ENCODE measurements at places on chromosomes 4 and X.

GRCh38 chrX:100687546-100687945 is 43.5 kb downstream of the SRPX2 start:
- peak; percentile 26 for DNase-seq

GRCh38 chr4:78119698-78120097 is 62.6 kb downstream of the FRAS1 start:
- no peak for DNase-seq

DNA sequence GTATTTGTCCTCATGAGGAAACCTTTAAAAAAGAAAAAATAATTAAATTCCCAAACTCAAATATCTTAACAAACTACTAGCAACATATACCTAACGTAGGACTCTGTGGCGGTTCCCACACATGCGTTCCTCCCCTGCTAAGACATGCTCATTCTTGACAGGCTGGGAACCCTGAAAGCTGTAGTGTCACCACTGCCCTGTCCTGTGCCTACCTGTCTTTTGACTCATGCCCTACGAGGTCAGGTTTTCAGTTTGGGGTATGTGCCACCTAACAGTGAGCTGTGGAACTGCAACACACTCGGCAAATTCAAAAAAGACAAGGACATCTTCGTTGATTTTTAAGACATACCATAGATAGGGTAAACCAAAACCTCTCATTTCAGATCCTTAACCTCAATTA is 17.8 kb downstream of the IDS start:
- no peak for DNase-seq

DNA sequence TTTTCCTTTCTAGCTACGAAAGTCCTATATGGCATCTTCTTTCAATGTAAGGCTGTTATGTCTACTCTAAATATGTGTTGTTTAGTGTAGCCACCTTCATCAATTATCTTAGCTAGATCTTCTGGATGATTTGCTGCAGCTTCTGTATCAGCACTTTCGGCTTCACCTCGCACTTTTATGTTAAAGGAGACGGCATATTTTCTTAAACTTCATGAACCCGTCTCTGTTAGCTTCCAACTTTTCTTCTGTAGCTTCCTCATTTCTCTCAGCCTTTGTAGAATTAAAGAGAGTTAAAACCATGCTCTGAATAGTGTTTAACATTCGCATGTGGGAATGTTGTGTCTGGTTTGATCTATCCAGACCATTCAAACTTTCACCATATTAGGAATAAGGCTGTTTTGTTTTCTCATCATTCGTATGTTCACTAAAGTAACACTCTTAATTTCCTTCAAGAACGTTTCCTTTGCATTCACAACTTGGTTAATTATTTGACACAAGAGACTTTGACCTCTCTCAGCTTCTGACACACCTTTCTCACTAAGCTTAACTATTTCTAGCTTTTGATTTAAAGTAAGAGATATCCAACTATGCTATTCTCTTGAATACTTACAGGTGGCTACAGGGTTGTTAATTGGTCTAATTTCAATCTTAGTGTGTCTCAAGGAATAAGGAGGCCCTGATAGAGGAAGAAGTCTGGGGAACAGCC is 476.8 kb downstream of the GABRG1 start:
- DNase-seq, result no peak

DNA sequence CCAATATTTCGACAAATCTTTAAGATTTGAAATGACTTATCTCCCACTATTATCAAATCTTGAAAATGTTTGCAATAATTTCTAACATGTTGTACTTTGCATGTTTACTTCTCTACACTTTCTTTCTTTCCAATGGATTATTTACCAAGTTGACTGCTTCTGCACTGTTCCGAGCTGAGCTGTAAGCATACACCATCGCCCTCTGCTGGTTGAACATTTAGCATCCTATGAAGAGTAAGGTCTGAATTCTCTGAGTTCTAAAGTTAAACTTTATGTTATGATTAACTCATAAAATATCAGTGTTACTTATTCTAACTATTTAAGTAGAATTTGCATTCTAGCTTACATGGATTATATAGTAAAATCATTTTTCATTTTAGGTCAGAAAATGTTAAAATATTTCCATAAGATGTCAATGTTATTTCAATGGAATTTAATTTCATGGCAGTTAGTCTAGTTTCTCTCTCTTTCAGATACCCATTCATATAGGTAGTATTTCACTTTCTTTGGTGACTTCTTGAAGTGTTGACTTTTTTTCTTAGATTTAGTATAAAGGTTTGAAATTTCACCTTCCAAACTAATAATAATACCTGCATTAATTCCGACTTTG is 137.4 kb downstream of the DKK2 start:
- DNase-seq, result peak; percentile 20

DNA sequence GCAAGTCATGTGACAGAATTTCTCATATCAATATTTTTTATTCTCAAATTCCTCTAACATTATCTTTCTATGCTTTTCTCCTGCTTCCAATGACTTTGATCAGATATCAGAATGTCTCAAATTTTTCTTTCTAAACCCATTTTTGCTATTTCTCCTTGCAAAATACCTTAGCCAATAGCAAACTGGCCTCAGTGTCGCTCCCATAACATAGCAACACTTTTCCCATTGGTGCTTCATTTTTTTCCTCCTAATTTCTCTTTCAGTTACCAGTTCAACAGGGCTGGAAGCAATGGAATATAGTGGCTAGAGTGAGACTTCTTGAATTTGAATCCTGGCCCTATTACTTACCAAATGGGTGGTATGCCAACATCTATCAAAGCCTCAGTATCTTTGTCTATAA is 1091.6 kb downstream of the C4orf33 start:
- no peak for DNase-seq

- DNase-seq, result no peak
These were observed 412.5 kb downstream of the ADAM29 start for GRCh38 chr4:175330652-175331051.

GRCh38 chr4:70880739-70881138 is 21.4 kb upstream of the MOB1B start:
- no peak for DNase-seq

- no peak for DNase-seq
These were observed 5.1 kb upstream of the ING2 start for GRCh38 chr4:183499801-183500200.

DNA sequence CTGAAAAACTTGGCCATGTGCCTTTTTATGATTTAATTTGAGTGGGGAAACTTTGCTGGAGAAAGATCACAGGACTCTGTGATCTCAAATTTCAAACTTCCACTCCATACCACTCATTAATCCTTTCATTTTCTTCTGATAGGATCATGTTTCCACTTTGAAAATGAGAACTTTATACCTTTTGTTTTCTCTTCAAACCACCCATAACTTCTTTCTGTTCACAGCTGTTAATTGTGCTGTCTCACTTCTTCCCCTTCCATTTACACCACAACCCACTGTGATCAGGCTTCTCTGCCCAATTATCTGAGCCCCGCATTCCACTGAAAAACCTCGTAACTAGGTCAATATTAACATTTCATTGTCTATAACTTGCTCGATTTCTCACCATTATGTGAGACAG is 47.0 kb upstream of the ARSJ start:
- no peak for DNase-seq

- no peak for DNase-seq
These were observed 11.2 kb upstream of the GNRHR start for GRCh38 chr4:67765401-67765800.

DNA sequence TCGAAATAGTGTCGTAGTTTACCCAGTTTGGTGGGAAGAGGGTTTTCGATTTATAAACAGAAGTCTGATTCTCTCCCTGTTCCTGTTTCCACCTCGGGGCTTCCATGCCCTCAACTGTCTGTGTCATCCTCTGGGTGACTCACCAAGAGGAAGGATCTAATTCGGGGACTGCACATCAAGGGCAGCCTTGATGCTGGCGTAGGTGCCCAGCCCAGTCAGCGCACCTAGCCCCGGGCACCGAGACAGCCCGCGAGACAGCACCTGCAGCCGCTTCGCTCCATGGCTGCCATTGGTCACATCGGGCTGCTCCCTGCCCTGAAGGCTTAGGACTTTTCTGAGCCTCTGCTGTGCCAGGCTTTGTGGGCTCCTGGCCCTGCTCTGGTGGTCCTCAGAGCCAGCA is 7.7 kb downstream of the ABCD1 start:
- no peak for DNase-seq

DNA sequence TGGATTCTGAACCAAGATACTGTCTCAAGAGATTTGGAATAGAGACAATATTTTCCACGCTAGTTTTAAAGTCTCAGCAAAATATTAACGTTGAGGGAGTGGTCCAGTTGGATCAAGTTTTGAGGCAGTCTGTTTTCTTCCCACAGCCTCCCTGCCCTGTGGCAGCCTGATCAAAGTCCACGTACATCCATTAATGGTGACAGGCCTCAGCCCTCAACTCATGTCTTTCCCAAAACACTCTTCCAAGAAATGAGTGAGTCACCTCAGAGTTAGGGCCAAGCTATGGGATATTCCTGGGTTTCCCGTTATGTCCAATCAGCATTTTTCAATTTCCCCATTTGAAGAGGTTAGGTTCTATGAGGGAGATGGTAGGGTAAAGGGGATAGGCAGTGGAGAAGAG is 28.5 kb downstream of the EGFL6 start:
- DNase-seq, result no peak

DNA sequence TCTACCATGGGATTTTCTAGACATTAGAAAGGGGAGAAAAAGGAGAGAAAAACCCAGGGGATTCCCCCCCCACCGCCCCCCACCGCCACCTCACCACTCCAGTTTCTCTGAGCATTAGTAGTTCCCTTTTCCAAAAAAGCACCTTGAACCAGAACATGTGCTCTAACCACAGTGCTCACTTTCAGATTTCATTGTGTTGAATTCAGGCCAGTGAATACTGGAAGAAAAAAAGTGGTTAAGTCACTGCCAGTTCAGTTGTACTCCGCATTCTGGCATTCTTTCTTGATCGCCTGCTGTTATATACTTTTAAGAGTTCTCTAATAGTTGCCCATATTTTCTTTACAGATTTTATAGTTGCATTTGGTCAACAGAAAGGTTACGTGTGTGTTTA is 40.9 kb downstream of the JADE3 start:
- DNase-seq, result peak; percentile 22

DNA sequence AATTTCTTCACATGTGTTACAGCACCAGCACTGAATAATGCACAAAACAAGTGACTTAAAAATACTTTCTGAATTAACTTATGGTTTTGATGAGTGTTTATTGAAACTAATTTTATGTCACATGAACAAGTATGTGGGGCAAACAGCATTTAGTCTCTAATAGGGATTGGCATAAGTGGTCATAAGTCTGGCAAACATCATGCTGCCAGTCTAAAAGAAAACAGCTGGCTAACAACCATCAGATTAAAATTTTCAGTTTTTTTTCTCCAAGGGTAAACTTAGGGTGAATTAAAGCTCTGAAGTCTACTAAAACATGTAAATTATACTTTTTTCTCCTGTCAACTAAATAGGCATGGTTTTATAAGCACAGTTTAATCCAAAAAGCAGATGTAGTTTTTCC is 1014.2 kb downstream of the FAT4 start:
- no peak for DNase-seq

GRCh38 chrX:105051364-105051763 is 169.1 kb downstream of the TEX13A start:
- no peak for DNase-seq

DNA sequence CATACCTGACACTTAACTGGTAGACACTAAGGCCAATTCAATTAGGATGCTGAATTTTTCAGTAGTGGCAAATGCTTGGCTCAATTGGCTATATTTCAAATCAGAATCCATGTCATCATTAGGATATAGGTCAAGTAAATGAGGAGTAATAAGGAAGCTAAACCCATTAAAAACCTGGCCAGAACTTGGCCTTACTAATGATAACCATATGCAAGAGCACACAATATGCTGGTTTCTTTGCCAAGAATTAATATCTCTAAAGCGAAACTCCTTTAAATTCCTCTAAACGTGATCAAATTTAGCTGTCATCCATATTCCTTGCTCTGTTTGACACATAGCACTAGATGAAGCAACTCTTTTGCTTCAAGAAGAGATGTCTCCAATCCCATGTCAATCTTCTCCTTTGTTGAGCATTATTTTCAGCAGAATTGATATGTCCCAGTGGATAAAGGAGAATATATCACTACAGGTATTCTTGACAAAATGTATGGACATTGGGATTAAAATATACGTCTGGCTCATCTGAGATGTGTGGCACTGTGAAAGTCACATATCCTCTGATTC is 206.1 kb upstream of the ANKRD50 start:
- DNase-seq, result no peak

DNA sequence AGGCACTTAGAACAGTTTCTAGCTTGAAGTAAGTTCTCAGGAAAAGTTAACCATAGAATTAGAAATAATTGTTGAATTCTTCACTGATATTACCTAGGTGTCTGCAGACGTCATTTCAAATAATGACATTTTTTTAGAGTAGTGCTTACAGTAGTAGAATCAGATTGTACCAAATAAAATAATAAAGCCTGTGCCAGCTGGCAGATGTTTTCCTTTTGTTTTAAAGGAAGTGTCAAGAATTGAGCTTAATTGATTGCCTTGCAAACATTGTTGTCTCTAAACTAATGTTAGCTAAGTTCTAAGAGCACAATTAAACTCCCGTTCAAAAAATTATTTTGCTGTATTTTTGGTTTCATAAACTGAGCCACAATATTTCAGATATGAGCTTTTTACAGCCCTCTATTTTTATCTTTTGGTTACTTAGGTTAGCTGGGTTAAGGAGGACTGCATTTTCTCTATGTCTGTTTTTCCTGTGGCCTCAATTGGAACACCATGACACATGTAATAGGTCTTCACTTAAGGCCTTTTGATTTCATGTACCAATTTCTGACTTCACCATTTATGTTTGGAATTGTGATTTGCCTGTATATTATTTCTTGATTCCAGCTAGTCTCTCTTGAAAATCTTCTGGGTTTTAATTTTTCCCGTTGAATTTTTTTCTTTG is 64.2 kb downstream of the DCUN1D4 start:
- DNase-seq, result no peak

- DNase-seq, result peak; percentile 43
These were observed at the start of gene SASH3 for GRCh38 chrX:129779747-129780146. Gene SASH3, plus strand, starts transcription at chrX:129779949. Its CDS starts 149 bp downstream, at chrX:129780098.

DNA sequence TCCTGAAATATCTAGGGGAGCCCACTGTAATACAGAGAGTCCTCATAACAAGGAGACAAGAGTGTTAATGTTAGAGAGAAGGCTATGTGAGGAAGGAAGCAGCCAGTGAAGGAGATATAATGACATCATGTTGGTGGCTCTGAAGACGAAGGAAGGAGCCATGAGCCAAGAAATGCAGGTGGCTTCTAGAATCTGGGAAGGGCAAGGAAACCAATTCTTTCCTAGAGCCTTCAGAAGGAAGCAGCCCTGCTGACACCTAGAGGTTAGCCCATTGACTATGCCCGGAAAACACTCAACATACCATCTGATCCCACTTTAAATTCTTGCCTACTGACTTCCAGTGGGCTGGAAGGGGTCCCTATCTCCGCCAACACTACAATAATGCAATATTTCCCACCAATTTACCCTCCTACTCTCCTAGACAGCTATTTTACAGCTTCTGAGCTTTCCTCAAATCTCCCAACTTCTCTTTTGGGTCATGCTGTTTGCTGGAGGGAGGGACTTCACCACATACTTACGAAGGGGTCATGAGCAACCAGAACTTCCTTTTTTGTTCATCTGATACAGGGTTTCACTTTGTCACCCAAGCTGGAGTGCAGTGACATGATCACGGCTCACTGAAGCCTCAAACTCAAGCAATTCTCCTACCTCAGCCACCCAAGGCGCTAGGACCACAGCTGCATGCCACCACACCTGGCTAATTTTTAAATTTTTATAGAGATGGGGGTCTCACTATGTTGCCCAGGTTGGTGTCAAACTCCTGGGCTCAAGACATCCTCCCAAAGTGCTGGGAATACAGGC is 25.2 kb upstream of the G3BP2 start:
- DNase-seq, result peak; percentile 63

Data from GM10248 (cell line).